ENCODE measurements at places on chromosomes 7 and 10.

GRCh38 chr7:102973096-102973802 lies 60.4 kb downstream of the LRRC17 start:
- no peak for DNase-seq

DNA sequence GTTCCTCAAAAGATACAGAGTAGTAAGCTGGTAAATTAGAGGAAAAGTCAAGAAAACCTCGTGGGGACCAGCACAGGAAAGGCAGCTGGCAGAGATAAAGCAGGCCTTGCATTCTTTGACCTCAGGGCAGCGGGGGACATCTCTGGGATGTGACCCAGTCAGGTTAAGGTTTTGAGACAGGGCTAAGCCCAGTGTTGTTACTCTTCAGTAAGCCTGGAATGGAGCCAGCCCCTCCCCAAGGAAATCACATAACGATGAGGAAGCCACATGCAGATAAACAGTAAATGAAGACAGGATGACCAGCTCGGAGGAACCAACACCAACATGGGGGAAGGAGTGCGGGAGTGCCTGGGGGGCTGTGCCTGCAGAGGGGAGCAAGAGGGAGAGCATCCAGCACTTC lies 99.6 kb downstream of the JAZF1 start:
- no peak for DNase-seq

- no peak for DNase-seq
Observed at GRCh38 chr10:127313996-127314700, 117.8 kb upstream of the INSYN2A start.

DNA sequence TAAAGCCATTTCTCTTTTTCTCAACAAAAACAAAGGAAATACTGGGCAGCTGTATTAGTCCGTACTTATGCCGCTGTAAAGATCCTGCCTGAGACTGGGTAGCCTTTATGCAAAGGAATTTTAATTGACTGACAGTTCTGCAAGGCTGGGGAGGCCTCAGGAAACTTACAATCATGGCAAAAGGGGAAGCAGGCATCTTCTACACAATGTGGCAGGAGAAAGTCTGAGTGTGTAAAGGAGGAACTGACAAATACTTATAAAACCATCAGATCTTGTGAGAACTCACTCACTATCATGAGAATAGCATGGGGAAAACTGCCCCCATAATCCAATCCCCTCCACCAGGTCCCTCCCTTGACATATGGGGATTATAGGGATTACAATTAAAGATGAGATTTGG lies 264.3 kb downstream of the SEMA3A start:
- no peak for DNase-seq

- DNase-seq, result no peak
Observed at GRCh38 chr7:73447121-73447733, 13.6 kb downstream of the FZD9 start.

DNA sequence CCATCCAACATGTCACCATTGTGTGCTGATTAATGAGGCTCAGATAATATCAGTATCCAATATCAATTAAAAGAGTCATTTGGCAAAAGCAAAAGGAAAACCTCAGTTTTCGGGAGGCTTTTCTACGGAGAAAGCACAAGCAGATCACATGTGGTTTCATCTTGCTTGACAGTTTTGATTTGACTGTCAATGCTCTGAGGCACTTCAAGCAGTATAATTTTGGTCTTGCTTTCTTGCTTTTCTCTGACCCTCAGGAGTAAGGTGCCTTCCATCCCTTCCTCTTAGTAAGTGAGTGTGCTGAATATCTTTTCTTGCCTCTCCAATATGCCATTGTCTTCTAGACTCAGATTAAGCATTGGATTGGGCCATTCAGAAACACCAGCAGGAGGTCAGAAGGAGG lies 115.5 kb upstream of the CALCR start:
- no peak for DNase-seq

DNA sequence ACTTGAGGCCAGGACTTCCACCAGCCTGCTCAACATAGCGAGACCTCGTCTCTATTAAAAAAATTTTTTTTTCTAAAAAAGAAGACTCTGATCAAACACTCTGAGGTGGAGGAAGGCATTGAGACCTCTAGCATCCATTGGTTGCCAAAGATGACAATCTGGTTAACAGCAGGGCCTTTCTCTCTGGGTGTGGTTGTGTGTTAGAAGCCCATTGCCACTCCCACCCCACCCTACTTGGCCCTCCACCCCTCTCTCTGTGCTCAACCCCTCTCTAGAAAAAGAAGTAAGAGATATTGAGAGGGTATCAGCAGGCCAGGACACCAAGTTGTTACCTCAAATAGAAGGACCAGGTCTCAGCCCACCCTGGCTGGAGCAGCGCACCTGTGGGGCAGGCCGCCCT lies 57.4 kb upstream of the MXI1 start:
- DNase-seq, result no peak

DNA sequence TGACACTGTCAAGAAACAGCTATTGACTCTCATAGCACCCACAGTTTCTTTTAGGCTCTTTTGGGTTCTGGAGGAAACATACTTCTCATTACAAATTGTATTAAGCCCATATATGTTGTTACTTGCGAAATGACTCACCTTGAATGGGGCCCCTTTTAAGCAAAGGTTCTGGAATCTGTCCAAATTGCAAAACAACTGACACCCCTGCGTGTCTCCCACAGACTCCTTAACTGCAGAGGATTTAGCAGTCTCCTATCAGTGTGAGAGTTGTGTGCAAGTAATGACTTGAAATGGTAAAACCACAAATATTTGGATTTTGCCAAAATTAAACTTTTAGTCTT lies 192.3 kb downstream of the DNAJC1 start:
- no peak for DNase-seq

DNA sequence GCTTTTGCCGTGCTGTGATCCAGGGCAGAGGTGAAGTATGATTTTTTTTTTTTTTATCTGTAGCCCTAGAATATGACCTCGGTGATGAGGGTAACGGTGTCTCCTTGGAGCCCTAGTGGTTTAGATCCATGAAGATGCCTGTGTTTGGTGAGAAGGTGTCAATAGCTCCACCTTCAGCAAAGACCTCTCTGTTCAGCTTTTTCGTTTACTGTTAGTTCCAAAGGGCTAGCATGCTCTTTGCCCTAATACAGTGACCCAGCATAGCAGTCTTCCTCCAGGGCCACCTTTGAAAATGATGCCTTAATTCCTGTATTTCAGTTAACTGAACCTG lies 746 bp upstream of the MRPS16 start:
- DNase-seq, result no peak

DNA sequence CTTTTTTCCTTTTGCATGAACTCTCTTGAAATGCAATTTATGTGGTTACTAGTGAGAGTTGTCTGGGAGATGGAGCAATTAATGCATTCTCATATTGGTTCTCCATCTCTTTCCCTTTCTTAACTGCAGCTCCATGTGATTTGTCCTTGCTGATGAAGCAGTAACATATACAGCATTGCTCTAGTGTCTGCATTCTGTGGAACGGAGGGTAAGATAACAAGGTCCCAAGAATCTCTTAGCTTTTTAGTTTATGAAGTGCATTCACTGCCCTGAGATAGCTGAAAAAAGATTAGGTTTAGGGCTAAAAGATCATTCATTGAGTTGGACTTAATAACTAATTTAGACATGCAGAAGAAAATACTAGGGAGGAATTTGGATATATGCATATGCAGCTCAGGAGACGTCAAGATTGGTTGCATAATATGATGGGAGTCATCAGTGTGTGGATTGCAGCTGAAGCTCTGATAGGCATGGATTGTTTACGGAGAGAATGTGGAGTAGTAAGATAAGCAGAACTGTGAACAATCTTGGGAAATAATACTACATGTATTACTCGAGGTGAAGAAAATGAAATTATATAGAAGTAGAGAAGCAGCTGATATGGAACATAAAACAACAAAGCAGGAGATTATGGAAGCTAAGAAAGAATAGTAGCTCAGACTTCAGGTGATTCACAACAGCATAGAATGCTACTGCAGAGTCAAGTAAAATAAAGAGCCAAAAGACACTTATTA lies 404.7 kb downstream of the ARL4A start:
- DNase-seq, result no peak

- no peak for DNase-seq
Observed at GRCh38 chr7:139058943-139059342, 23.1 kb upstream of the ZC3HAV1L start.

- DNase-seq, result no peak
Observed at GRCh38 chr10:49458869-49459268, 63.0 kb upstream of the DRGX start.

All from activated T-cell treated with anti-CD3 and anti-CD28 coated beads for 4 hours (primary cell).